ENCODE measurements at places on chromosomes 7 and 10.

GRCh38 chr7:134442441-134443220 is 16.3 kb downstream of the AKR1B1 start:
- no peak for DNase-seq

DNA sequence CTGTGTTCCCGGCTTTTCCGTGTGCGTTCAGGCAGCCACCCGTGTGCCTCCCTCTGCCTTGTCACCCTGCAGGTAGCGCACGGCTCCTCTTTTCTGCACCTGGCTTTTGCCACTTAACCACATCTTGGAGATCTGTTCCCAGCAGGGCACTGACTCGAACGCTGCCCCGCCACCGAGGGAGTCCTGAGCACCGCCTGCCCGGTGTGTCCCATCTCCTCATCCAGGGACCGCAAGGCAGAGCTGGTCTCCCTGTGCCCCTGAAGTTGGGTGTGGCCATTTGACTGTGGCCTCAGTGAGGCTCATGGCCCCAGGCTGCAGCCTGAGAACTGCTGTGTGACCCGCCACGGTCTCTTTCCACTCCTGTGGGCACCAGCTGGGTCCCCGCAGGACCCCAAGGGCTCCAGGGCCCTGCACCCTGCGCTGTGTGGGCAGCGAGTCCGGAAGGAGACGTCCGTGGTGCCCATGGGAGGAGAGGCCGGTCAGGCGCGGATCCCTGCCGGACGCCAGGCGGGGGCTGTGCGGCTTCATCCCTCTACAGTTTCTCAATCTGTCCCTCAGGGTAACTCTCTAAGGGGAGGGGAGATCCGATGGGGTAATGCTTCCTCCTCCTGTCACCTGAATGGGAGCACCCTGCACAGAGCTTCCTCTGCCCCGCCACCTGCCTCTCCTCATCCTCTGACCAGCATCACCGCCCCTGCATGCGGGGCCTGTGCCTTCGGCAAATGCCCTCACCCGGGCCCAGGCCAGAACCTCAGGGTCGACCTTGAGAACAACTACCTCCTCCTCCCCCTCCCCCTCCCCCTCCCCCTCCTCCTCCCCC is 1.8 kb upstream of the INTS1 start:
- peak; percentile 79 for DNase-seq

DNA sequence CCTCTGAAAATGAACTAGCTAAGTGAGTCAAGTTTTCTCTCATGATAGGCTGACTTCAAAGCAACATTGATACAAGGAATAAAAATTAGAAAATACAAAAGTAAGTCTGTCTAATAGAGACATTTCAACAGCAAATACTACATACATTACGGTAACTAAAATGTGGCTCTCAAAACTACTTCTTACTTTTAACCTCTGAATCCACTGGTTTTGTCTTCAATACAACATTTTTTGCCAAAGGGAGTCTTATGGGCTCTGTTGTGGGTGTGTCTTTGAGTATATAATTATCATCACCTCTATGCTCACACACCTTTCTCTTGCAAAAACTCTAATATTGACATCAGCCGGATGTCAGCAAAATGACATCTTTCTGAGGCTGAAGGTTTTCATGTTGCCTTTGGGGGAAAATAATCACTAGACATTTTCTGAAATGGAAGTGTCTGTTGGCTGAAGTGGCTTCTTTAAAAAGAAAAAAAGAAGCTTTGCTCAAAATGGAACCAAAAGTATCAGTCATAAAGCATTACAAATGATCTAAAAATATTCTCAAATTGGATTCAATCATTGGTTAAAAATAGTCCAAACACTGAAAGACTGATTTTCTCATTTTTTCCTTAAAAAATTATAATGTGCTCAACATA is 41.8 kb upstream of the FAM133B start:
- no peak for DNase-seq

- DNase-seq, result no peak
Measured at GRCh38 chr7:80508440-80508839, 3.4 kb downstream of the GNAT3 start.

- no peak for DNase-seq
Measured at GRCh38 chr10:61708846-61709245, 46.1 kb downstream of the CABCOCO1 start.

DNA sequence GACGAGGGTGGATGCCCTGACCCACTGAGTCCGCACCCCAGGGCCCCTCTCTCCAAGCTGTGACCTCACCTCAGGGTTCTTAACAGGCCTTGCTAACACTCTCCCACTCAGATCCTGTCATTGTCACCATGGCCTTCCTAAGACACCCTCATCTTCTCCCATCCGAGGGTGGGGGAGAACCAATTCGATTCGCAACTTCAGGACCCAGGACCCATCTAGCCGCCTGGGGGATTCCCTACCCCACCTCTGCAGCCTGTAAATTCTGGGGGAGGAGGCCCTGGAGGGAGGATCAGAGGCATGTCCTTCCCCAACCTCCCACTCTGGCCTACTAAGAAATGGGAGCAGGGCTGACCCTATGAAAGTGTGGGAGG is 17.4 kb downstream of the TRIM8 start:
- no peak for DNase-seq

DNA sequence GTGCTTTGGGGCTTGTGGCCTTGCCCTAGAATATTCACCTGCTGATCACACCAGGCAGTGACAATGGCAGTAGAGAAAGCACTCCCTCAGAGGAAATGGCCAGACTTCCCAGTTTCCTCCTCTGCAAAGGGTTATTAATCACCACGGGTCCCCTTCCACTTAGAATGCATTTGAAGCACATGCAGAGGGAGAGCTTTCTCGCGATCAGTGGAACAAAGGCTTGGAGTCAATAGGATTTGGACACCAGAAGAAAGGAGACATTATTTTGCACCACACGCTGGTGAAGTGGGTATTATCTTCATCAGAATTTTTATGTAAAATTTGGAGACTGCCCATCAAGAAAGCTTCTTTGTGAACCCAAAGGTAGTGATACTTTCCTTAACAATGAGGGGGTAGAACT is 35.4 kb upstream of the INHBA start:
- DNase-seq, result no peak

DNA sequence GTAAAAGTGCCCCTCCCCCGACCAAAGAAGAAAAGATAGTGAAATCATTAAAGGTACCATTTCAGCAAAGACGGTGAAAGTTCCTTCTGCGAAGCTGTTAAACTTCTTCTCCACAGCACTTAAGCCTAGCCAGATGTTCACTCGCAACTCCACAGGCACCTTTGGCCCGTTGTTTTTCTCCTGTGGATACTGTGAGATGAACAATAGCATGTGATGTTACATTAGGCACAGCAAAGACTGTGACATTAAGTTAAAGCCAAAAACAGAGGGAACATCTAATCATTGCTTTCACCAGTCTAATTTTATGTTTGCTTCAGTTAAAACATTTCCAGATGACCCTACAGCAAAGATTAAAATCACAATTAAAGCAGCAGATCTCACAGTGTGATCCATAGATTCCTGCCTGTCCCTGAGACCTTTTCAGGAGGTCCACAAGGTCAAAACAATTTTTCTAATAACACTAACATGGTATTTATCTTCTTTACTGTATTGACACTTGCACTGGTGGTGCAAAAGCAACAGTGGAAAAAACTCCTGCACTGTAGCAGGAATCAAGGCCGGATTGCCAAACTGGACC is 112.5 kb downstream of the MYOF start:
- DNase-seq, result no peak

DNA sequence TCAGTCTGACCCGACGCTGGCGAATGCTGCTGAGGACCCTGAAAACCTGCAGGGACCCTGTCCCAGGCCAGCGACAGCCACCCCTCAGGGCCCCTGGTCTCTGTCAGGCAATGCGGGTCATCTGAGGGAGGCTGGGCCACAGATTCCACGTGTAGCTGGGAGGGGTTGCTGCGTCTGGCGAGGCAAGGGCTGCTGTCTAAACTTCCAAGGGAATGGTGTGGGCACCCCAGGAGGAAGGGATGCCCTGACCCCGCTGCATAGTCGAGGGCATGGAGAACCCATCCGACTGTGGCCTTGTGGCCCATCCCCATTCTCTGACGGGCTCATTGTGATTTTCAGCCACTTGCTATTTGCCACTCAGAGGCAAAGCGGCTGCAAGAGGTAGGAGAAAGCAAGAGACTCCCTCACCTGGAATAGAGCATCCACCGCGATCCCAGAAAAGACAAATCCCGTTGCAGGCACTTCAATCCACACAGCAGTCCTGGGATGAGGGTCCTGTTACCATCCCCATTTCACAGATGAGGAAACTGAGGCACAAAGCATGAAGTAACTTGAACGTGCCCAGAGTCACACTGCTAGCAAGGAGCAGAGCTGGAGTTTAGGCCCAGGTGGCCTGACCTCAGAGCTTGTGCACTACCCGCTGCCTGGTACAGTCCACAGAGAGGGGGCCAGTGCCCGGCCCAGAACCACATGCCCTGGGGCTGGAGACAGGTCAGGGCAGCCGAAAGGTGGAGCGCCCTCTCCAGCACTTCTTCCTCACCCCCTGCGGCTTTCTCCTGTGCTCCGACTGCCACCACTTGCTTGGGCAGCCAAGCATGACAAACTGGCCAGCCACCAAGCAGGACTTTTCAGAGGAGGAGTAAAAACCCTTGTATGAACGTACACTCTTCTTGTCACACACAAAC is 163.8 kb upstream of the KLF14 start:
- no peak for DNase-seq

DNA sequence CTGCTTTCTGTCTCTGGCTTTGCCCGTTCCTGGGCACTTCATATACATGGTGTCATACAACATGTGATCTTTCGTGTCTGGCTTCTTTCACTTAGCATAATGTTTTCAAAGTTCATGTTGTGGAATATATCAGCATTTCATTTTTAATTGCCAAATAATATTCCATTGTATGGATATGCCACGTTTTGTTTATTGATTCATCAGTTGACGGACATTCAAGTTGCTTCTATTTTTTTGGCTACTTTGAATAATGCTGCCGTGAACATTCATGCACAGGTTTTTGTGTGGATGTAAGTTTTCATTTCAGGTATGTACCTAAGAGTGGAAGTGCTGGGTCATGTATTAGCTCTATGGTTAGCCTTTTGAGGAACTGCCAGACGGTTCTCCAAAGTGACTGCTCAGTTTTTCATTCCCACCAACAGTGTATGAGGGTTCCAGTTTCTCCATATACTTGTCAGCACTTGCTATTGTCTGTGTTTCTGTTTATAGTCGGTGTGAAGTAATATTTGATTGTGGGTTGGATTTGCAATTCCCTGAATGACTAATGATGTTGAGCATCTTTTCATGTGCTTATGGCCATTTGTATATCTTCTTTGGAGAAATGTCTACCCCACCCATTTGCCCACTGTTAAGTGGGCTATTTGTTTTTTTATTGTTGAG is 401.4 kb upstream of the GALNT17 start:
- DNase-seq, result no peak

GRCh38 chr10:921471-922414 is 9.8 kb downstream of the LARP4B start:
- no peak for DNase-seq

DNA sequence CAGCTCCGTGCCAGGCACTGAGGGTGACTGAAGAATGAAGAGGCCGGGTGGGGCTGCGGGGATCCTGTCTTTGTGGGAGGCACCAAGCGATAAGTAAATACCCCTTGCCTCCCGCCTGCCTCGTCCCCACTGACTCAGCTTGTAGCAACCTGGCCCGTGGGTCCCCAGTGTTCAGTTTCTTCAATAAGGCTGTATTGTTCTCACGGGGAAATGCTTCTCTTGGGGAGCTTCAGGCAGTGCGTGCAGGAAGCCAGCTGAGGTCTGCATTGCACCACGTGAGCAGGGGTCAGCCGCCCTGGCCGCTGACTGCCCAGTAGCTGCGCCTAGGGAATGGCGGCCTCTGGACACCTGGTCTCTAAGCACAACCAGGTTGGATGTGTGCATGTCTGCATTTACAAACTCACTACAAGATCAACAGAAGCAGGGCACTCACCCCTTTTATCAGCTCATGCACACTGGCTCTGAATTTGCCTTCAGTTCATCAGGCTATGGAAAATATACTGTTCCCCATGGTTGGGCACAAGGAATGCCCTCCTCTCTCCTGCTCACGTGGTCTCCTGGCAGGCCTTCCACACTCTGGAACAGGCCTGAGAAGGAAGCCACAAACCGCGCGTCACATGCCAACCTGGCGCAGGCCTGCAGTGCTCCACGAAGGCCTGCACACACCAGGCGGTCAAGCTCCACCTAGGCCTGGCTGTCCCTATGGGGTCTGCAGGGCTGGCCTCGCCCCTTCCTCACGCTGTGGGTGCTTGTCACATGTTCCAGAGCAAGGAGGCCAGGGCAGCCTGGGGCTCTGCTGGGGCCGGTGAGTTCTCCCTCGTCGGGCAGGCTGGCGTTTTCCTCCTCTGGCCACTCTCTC is 135.7 kb upstream of the RNF32 start:
- DNase-seq, result peak; percentile 41

DNA sequence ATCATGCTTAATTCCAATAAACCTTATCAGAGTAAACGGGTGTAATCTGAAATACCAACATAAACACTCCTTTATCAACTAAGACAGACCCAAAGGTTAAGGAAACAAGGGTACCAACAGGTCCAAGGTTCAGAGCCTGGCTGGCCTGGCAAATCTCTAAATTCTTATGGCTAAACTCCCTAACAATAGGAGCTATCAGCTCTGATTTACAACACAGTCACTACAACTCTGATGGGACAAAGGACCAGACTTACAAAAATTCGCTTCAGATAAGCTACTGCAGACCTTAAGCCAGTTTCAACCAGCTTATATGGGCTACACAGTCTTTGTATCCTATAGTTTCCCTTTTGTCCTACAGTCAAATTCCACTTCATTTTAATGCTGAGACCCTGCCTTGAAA is 381.9 kb downstream of the ZWINT start:
- no peak for DNase-seq

- no peak for DNase-seq
Measured at GRCh38 chr7:92824901-92825480, 11.4 kb downstream of the CDK6 start.

DNA sequence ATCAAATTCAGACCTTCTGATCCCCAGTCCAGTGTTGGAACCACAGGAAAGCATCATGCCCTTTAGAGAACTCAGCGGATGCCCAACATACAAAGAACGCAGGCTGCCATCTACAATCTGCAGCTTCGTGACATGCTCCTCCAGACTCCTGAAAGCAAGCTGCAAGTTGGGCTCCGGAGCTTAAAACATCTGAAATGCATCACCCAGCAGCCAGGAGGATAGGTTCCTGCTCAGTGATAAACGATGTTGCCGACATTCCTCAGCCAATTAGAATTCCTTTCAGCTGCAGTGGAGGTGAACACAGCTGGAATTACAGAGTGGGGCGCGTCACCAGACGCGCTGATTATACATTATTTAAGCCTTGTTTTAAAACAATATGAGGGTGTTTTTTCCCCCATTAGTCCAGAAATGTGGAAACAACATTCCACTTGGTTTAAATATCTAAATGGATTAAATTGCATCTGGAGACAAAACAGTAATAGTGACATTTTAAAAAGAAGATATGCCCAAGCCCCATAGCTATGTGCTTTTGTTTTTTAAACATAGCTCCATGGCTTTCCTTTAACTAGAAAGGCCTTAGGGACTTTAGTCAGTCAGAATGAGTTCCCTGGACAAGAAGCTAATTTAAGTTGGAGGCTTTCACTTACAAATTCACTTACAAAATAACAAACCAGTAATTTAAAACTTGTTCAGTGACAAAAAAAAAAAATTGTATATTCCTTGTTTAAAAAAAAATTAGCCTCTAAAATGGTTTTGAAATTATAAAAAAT is 6.3 kb downstream of the SMURF1 start:
- peak; percentile 71 for DNase-seq

- no peak for DNase-seq
Measured at GRCh38 chr10:22341190-22341925, 3.9 kb upstream of the SPAG6 start.

GRCh38 chr10:27359792-27360355 is 119.3 kb upstream of the ACBD5 start:
- DNase-seq, result no peak

GRCh38 chr10:104680467-104681401 is 39.6 kb downstream of the SORCS3 start:
- DNase-seq, result peak; percentile 78

GRCh38 chr10:77036993-77037734 is 600.4 kb downstream of the KCNMA1 start:
- peak; percentile 48 for DNase-seq

Data from H7 (cell line).